ENCODE measurements at places on chromosomes 11 and 22.

DNA sequence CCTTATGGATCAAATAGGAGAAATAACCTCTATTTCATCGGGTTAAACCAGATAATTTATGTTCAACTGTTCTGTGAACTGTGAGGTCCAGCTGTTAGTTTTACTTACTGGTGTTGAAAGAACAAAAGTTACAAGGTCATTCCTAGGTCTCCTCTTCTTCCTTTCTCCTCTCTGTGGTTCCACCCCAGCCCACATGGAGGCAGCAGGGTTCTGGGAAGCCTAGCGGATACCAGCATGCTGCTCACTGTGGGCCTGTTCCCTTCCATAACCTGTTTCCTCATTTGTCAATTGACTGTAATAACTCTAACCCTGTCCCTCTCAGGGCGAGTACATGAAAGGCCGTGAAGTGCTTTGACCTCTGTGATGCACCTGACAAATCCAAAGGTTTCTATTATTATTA, 27.8 kb downstream of the RELT start:
- DNase-seq = no peak

DNA sequence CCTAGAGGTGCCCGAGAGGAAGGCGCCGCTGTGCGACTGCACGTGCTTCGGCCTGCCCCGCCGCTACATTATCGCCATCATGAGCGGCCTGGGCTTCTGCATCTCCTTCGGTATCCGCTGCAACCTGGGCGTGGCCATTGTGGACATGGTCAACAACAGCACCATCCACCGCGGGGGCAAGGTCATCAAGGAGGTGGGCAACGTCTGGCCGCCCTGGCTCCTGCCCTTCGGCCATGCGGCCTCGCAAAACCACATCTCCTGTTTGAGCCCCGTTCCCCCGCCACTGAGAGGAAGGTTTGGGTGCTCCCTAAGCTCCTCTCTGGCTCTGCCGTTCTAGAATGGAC, 3.4 kb downstream of the SLC17A6 start:
- DNase-seq = no peak

DNA sequence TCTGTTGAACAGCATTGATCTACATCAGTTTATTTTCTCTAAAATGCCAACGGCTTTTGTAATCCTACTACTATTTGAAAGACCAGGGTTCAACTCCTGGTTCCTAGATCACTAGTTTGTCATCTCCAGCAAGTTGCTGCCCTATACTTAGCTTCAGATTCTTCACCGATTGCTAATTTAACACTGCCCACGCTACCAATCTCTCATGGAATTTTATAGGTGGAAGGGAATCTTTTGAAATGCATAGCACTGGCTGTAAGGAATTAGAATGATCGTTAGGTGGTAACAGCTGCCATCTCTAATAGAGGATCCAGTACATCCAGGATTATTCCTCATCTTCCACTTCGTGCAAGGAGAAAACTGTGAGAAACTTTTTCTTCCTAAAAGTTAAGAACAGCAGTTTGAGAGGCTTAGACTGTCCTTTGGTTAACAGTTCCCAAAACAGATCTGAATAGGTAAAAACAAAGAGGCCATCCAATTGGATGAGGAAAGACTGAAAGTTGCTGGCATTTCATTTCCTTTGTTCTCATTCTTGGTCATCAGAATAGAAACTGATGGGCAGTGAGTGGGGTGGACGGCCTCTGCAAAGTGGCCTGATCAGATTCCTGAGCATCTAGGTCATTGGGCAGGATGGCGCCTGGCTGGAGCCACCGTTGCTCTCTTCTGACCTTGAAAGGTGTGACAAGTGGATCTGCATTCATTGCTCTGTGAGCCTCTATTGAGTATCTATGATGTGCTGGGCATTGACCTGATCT, 236.3 kb upstream of the SORL1-AS1 start:
- DNase-seq = no peak

GRCh38 chr11:1356007-1356435, 33.7 kb upstream of the BRSK2 start:
- DNase-seq = no peak
